Effector CD4-positive, alpha-beta T cell (primary cell): ENCODE measurements at places on chromosomes 7 and 10.

- no peak for DNase-seq
These were observed 57.1 kb upstream of the IGFBP3 start for GRCh38 chr7:45978010-45978681.

- DNase-seq, result no peak
These were observed 22.6 kb upstream of the CREB5 start for GRCh38 chr7:28389504-28390395.

- DNase-seq, result no peak
These were observed 19.5 kb downstream of the ATP6V1F start for GRCh38 chr7:128882134-128882533.

GRCh38 chr10:22980822-22981221 is 53.0 kb downstream of the ARMC3 start:
- no peak for DNase-seq

DNA sequence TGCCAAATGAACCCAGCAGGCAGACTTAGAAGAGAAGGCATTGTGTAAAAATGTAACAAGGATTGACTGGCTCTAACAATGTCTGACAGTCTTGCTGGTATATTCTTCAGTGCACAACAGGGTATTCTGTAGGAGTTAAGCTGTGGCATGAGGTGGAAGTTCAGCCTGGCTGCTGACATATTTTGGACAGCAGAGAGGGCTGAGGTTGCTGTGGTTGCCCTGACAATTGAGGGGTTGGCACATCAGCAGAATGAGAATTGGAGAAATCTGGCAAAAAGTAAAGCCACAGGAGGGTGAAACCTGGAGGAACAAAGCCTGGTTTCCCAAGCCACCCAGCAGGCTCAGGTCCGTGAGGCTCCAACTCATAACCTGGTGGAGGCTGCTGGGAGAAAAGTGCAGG is 220.2 kb downstream of the JAZF1 start:
- DNase-seq, result no peak

DNA sequence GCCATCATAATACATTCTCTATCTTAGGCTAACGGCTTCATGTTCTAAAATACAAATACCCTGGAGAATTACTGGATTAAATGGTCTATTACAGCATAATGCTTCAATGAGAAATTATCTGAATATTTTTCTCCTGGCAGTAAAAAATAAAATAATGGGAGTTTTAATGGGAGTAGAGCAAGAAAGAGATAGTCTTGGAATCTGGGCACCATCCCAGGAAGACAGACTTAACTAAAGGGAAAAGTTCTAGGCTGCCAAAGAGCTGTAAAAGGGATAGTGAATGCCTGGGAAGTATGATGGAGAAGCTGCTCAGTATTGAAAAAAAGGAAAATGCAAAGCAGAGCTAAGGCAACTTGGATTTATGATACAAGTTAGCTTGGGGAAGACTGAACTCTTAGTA is 12.1 kb upstream of the SYPL1 start:
- no peak for DNase-seq

DNA sequence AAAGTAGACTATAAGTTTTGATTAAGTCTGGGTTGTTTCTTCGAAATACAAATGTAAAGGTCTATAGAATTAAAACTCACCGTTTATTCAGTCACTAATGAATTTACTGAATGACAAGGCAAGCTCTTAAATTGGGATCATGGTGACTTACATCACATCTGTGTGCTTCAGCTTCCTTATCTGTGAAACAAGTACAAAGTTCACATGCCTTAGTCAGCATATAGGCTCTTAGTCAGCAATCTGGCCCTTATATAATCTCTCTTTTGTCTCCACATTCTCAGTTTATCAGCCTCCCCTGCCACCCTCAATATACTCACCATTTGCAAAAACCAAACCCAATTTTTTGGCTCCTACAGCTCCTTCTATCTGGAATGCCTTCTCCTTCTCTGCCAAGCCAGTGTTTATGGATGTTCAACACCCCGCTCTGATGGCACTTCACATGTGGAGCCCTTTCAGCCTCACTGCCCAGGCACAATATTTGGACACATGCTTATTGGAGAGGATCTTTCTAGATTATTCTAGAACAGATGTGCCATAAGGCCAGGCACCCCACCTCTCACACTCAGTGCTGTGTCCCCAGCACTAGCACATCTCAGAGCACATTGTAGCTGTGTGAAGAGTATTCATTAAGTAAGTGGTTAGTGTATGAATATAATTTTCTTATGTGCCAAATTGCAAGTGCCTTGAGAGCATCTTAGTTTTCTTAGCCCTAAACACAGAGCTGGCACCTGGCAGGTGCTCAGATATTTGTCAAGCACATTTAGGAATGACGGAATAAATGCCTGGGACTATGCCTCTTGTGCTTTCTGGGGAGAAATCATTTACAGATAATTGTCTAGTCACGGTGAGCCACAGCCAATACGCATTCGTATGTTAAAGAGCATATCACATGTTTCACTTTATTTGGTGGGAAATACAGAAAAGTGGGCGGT is 9.8 kb upstream of the LAMB1 start:
- DNase-seq, result no peak

- no peak for DNase-seq
These were observed 42.9 kb downstream of the GOT1 start for GRCh38 chr10:99387541-99387940.
